Stimulated activated CD8-positive, alpha-beta memory T cell treated with anti-CD3 and anti-CD28 coated beads, Interleukin-15, amount 100 ng/mL, for 4 hours (primary cell): ENCODE measurements at places on chromosomes 6 and 20.

DNA sequence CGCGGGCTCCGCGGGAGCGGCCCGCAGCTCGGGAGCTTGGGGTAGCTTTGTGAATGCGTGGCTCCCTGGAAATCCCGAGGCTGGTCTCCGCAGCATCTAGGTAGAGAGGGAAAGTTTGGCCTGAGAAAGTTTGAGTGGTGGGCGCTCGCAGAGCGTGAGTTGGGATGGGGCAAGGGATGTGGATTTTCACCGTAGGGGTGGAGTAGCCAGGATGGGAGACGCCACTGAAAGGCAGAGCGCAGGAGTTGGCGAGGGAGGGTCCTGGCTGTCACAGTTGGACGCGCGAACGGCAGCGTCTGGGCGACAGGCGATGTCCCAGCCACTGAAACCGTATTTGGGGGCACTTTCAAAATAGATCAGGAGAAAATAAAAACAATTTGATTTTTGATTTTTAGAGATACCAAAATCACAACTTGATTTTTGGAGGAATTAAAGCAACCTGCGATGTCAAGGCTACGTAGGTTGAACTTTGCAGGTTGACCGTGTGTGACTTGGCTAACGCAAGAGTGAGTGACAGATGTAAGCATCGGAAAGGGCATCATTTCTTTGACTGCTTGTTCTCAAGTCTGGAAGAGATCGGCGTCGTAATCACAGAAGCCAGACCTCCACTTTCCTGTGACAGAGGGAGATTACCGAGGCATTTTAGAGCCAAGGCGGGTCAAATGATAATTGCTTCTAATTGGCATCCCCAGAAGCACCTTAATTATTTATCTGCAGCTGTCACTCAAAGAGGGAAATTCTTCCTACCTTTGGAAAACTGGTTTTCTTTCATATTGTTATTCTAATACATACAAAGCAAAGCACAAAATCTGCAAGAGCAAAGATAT, 646 bp downstream of the HEY2 start:
- DNase-seq = no peak

DNA sequence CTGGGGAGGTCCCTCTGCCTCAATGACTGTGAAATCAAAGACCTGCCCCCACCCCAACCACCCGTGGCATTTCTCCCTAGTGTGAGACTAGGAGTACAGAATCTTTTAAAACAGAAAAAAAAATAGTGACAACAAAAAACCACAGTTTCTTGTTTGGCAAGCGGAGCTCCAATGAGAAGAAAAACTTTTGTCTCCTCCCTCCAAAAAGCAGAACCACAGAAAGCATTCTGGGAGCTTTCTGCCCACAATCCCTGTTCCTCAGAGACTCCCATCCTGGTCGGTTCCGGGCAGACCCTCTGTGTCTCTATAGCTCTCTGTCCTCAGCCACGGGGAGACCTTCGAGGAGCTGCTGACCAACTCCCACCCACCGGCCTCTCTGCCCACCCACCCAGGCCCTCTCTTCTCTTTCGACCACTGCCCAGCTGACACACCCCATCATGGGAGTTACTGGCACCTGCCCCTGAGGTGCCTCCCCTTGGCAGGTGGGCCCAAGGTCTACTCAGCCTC, 4.9 kb downstream of the PREX1 start:
- no peak for DNase-seq

GRCh38 chr6:43809417-43810305, 39.6 kb downstream of the VEGFA start:
- DNase-seq = no peak

DNA sequence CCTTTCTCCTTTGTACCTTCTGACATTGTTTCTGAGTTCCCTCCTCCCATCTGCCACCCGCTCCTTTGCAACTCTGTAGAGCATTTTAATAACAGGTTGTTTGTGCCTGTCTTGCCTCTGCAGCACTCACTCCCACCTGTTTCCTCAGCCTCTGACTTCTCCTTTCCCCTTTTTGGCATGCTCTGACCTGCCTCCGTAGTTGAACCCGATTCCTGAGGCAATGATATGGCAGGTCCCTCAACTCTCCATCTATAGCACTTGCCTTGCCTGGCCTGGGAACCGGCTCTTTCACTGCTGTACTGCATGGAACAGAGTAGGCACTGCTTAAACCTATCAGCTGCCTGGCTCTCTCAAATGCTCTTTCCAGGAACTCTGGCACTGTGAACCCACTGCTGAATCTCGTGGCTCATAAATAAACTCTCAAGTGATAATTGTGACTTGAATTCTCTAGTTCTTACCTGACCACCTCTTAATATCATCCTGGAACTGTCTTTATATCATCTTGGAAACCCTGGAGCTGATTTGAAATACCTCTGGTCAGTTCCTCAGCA, 50.3 kb downstream of the UTRN start:
- DNase-seq = no peak

GRCh38 chr20:53656293-53657202, 62.9 kb upstream of the ZNF217 start:
- no peak for DNase-seq

- DNase-seq = no peak
These were observed 80.2 kb downstream of the LRRC1 start for GRCh38 chr6:53874964-53875363.

DNA sequence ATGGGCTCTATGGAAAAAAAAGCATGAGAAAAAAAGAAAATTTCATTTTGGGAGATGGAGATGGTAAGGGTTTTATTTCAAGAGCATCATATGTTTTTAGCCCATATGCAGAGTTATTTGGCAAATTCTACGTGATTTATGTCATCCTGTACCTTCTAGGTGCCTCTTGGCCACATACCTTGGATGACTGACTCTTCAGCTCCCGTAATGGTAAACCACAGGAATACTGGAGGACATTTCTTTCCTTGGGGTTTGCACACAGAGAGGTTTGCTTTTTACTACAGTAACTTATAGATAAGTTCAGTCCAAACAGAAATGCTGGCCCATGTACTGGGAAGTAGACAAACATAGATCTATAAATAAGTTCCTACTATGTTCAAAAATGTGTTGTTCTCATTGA, 132.2 kb downstream of the SH3BGRL2 start:
- DNase-seq = no peak

DNA sequence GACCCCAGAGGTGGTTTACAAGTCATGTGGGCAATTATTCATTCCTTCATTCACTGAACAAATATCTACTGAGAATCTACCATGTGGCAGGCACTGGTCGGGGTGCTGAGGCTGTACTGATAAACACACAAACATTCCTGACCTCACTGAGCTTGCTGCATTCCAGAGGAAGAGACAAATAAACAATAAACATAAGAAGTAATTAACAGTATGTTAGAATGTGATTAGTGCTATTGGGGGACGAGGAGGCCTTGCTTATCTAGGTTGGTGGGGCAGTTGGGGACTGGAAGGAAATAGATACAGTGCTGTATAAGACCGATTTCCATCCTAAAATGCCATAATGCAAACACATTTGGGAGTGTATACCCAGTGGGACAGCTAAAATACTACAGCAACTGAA, 44.1 kb downstream of the MAK start:
- no peak for DNase-seq

GRCh38 chr20:13659288-13659687, 20.6 kb upstream of the TASP1 start:
- no peak for DNase-seq

DNA sequence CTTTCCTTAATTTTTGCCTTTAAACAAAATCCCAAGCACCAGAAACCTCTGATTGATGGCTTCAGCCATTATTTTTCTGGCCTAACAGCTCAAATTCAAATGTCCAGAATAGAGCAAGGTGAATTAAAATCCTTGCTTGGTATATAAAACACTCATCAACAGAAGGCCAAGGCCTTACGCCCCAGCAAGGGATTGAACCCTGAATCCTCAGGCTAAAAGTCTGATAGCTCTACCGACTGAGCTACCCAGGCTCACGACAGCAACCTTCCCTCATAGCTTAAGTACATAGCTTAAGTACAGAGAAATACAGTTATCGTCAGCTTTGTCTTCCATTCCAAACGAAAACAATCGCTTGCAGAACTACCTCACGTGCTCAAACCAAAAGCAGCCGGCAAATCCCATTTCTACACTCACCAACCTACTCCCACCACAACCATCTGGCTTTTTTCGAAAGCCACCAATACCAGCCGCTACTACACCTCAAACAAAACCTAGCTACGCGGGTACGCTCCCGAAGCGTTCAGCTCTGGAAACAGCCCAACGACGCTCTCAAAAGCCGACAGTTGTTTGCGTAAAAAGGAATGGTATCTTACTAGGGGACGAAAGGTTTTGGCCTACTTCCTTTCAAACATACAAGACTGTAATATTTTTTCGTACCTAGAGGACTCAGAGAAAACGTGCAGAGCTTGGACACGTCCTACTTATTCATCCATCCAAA, 167.5 kb downstream of the GPX5 start:
- no peak for DNase-seq
